ENCODE measurements at places on chromosomes 1 and 21.

DNA sequence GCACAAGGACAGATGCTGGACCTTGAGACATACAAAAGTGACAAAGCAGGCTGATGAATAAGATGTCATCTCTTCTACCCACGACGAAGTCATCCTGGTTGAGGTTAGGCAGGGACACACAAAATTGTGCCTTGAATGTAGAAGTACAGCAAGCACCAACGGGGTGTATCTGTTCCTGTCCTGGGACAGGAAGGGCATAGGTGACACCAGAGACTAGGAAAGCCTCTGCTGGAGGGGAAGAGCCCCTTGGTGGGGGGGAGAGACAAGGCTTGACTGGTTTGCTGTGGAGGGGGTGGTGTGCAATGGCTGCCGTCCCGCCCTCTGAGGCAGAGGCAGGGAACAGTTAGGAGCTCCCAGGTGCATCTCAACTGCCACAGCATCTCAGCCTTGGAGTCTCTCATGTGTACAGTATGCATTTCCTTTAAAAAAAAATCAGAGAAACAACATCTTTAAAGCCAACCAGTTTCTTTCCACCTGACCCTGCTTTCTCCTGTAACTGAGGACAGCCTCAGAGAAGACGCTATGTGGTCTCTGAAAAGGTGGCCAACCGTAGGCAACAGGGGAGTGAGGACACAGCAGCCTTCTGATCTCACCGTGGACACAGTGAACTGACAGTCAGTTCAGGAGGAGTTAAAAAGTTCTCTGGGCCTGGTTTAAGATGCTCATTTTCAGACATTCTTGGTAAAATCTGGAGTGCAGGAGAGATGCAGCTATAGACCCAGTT lies 17.7 kb upstream of the GFI1 start:
- DNase-seq: no peak

DNA sequence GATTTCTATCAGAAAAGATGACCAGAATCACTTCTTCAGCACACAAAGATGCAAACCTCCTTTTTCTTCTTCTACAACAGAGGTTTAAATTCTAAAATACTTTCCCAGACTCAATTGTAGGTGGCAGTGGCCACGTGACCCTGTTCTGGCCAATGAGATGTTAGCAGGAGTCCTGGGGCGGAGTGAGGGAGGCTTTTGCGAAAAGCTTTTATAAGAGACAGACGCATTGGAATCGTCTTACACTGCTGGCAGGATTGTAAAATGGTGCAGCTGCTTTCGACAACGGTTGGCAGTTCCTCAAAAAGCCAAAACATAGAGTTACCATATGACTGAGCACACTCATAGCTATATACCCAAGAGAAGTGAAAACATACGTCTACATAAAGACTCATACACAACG lies 87.0 kb upstream of the MAGI3 start:
- DNase-seq: no peak

DNA sequence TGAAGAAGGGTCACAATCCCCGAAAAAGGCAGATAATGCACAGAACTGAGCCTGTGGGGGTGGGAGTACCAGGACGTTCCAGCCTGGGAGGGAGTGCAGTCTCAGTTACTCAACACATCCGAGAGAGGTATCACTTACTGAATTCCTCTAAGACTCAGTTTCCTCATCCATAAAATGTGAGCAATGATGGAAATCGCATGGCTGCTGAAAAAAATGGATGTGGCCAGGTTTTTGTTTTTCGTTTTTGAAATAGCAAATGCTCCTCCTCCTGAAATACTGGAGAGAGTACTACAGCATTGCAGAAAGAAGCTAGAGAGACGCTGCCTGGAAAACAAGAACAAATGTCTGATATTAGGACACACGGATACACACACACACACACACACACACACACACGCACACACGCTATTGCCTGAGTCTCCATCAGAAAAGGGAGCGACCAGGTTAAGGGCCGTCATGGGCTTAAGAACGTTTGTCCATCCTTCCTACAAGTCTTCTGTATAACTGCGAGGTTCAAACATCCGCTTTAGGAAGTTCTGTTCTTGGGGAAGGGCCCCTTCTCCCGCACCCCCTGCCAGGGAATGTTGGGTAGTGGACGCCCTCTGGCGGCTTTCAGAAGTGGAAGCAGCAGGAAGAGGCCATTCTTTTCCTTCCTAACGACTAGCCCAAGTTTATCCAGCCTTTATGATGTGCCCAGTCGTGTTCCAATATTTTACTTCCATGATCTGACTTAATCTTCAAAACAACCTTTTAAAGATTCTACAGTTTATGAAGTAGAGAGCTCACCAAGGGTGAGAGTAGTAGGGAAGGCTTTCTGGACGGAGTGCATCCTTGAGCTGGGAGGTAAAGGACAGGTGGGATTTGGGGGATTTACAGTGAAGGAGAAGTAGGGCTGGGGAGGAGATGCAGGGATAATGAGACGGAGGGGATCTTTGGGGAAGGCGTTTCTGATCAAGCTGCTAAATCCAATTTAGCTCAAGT lies 699 bp upstream of the NES start:
- DNase-seq: peak; percentile 39

- DNase-seq: no peak
Measured at GRCh38 chr1:172822886-172823285, 164.0 kb downstream of the FASLG start.

GRCh38 chr1:225700164-225700821 lies 47.4 kb upstream of the ENAH start:
- DNase-seq: no peak

GRCh38 chr1:101191049-101191448 lies 45.8 kb upstream of the S1PR1 start:
- DNase-seq: no peak

GRCh38 chr1:181704546-181704945 lies 221.2 kb downstream of the CACNA1E start:
- no peak for DNase-seq

DNA sequence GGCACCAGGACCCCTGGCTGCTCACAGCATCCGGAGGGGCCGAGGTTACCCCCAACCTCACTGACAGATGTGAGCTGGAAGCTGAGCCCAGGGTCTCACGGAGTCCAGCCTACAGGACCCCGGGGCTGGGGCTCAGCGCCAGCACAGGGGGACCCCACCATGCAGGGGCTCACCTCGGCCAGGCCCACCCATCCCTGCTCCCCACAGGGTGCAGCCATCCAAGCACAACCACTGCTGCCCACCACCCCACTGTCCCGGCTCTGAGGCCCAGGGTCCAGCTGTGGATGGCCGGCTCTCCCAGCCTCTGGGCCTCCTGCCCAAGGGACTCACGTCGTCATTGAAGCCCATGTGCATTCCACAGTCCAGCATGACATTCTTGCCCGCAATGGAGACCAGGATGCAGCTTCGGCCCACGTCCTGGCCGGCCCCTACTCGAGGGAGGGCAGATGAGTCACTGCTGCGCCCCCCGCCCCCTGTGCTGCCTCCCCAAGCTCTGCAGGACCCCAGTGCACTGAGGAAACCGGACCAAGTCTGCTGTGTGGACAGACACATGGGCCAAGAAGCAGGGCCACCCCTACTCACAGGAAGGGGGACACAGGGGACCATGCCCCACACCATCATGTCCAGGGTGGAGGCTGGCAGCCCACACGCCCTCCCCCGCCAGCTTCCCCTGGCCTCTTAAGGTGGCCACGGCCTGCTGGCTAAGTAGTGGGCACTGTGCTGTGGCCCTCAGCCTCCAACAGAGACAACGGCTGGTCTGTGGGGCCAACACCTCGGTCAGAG lies 3.6 kb downstream of the INTS11 start:
- DNase-seq: no peak

- DNase-seq: no peak
Measured at GRCh38 chr1:162038624-162039023, 15.0 kb upstream of the OLFML2B start.

DNA sequence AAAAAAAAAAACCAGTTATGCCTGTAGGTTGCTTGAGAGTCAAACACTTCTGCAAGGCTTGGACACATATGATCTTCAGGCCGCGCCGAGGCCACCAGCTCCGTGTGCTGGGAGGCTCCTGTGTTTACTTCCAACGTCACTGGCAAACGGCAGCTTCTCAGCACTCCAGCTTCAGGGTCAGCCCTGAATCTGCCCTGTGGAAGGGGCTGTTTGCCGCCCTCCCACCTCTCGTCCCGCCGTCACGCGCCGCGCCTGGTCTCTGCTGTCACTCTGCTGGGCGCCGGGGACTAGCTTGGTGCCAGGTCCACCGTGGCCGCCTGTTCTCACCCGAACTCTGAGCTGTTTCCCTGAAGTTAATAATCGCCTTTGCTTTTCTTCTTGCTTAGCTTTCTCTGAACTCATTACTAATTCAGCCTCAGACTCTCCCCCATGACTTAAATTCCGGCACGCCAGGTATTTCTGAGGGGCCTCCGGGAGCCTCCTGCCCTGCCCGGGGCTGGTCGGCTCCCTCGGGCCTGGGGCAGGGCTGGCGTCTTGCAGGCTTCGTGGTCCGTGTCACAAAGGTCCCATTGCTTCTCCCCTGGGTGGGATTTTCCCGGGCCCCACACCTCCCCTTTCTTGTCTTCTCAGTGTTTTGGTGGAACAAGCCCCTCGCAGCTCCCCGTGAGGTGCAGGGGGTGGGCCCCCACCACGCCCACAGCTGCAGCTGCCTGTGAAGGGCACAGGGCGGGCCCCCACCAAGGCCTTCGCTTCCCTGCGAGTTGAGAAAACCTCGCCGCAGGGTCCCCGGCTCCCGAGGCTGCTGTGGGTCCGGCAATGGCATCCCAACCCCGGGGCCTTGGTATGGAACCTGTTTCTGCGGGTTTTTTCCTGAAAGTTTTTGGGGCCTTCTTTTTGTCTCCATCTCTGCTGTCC lies 14.6 kb upstream of the C1orf159 start:
- no peak for DNase-seq

DNA sequence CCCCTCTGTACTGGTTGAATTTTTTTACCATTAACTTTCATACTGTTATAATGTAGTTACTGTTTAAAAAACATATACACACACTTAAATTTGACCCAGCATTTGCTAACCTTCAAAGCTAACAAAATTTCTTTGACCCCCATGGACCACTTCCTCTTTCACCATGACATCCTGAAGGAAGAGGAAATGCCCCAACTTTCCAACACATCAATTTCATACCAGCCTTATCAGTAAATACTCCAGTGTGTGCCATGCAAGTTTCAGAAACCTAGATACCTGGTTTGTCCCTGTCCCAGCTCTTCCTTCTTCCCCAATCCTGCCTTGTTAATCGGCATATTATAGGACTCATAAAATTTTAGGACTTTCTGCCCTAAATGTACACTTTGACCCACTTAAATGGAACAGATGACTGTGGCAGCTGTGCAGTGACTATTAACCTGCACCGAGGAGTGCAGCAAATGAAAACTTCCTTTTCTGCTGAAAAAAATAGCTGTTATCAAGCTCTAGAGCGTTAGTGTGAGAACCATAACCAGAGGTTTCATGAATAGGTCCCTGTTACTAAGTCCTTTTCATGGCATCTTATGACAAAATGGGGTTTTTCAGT lies 54.1 kb downstream of the DTL start:
- DNase-seq: no peak

GRCh38 chr1:157652859-157653493 lies 47.6 kb downstream of the FCRL3 start:
- DNase-seq: no peak

GRCh38 chr1:45621895-45622523 lies 1.8 kb downstream of the CCDC17 start:
- DNase-seq: no peak

DNA sequence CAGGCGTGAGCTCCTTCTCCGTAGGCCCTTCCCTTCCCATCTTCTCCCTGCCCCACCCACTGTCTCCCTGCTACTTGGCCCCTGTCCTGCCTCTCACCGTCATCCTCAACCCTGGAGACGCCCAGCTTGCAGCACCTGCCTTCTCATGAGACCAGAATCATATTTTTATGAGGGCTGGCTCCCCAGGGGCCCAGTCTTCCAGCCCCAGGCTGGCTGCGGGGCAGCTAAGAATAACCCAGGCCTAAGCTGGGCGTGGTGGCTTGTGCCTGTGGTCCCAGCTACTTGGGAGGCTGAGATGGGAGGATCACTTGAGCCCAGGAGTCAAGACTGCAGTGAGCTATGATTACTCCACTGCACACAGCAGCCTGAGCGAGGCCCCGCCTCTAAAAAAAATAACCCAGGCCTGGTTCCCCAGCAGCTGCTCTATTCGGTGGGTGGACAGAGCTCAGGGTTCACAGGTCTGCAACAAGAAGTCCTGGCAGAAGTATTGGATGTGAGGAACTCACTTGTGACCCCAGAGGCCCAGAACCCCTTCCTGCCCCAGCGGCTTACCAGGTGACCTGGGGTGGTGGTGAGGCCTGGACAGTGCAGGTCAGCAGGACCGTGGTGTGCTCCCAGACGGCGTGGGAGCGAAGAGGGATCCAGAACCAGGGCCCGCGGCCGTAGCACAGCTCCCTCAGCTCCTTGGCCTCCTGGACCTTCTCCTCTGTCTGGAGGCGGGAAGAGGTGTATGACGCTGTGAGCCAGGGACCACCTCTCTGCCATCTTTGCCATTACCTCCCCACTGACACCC lies 6.4 kb downstream of the MYOM3 start:
- DNase-seq: no peak

GRCh38 chr1:49136738-49137251 lies 360.1 kb upstream of the BEND5 start:
- no peak for DNase-seq

DNA sequence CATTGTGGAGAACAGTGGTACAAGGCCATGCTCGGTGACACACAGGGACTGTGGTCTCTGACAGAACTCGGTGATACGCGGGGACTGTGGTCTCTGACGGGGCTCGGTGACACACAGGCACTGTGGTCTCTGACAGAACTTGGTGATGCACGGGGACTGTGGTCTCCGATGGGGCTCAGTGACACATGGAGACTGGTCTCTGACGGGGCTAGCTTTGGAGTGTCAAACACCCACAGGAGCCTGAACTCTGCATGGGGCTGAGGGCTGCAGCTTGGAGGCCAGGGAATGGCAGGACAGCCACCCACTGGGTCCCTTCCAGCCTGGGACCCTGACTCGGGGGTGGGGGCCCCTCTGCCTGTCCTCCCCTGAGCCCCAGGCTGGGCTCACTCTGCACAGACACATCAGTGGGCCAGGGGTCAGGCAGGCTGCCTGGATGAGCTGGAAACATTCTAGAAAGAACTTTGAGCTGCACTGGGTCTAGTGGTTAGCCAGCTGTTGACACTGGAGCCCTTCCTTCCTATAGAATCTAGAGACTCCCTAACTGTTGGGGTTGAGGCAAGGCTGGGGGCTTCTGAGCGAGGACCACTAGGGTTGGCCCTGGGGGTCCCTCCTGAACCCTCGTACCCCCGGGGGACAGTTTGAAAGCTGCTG lies 49.8 kb downstream of the DISP3 start:
- DNase-seq: no peak

- DNase-seq: no peak
Measured at GRCh38 chr1:55575571-55576279, 360.6 kb upstream of the USP24 start.

DNA sequence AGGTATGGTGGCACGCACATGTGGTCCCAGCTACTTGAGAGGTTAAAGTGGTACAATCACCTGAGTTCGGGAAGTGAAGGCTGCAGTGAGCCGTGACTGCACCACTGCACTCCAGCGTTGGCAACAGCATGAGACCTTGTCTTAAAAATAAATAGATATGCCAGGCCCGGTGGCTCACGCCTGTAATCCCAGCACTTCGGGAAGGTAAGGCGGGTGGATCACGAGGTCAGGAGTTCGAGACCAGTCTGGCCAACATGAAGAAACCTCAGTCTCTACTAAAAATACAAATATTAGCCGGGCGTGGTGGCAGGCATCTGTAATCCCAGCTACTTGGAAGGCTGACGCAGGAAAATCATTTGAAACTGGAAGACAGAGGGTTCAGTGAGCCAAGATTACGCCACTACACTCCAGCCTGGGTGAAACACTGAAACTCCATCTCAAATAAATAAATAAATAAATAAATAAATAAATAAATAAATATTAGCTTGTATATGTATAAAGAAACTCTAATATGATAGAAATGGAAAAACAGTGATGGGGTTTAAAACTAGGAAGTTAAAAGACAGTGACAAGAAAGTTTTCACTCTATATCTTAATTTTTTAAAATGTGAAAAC lies 18.8 kb downstream of the GATAD2B start:
- no peak for DNase-seq
